ENCODE measurements at places on chromosomes 3 and 15. TPM values are rescaled to one million over a fixed set of nuclear protein-coding genes. Genes with fewer than 3 reads are reported as not detected.

Gene TEX55
- not detected for total RNA-seq

DNA sequence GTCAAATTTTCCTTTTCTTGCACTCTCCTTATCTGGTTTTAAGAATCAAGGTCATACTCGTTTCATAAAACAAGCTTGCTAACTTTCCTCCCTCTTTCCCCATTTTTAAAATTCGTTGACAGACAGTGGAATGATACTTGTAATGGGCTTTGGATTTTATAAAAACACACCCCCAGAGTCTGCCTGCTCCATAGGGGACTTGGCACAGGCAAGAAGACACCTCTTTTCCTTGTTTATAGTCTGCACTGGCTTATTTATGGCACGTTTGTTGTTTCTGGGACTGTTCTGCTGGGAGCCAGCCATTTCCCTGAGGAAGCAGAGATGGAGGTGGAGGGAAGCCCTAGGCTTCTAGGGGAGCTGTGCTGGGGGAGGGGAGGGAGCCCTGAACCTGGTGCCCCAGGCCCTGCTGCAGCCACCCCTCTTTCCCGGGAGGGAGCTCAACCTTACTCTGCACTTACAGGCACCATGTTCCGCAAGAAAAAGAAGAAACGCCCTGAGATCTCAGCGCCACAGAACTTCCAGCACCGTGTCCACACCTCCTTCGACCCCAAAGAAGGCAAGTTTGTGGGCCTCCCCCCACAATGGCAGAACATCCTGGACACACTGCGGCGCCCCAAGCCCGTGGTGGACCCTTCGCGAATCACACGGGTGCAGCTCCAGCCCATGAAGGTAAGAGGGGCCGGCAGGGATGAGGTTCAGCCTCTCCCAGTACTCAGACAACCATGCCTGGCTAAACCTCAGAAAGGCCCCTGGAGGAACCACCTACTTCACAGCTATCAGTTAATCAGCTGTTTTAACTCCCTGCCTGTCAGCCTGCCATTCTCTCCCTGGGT lies 18.3 kb downstream of the ANKRD63 start:
- no peak for DNase-seq

DNA sequence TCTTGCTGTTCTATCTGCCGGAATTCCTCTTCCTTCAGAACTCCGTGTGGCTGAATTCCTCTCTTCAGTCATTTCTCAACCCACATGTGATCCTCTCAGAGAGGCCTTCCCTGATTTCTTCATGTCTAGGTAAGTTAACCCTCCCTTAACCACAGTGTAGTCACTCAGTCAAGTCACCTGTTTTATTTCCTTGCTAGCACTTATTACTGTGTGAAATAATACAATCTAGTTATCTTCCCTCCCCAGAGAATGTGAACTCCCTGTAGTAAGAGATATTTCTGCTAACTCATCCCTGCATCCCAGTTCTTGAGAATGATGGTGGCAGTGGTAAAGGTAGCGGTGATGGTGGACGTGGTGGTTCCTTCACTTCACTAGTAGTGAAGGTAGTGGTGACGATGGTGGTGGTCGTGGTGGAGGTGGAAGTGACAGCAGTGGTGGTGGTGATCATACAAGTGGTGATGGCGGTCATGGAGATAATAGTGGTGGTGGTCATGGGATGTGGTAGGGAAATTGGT lies 33.3 kb downstream of the COL6A5 start:
- no peak for DNase-seq

GRCh38 chr15:85878828-85879225 lies 84.1 kb upstream of the KLHL25 start:
- DNase-seq, result no peak

Gene GRM7
- total RNA-seq, result not detected

DNA sequence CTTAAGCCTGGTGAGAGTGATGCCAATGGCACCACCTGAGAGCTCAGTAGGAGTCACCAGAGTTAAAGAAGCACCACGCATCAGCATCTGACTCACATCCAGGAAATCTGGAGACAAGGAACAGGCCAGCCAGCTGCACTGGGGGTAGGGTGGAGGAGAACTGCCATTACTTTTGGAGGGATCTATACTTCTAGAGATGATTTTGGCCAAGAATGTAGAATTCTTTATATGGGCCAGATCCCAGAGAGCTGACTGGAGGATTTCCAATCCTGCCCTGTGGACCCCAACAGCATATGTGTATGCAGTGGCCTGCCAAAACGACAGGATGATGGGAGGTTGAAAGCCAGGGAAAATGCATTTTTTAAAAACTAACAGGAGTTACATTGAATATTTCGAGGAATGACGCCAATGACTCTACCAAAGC lies 29.8 kb downstream of the CCR3 start:
- DNase-seq, result no peak

Gene DGKG
- 30.8 TPM for total RNA-seq

DNA sequence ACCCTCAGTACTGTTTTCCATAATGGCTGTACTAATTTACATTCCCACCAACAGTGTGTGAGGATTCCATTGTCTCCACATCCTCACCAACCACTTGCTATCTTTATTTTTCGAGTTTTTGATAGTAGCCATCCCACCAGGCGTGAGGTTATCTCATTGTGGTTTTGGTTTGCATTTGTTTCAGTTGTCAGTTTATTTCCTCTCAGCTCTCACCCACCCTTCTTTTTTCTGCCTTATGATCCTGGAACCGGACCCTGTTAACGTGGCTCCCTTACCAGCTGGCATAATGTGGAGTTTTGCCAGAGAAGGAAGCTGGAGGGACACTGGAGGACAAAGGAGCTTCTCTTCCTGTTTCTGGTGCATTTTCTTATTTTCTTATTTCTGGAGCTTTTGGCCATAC lies 25.1 kb upstream of the SH3GL3 start:
- no peak for DNase-seq

DNA sequence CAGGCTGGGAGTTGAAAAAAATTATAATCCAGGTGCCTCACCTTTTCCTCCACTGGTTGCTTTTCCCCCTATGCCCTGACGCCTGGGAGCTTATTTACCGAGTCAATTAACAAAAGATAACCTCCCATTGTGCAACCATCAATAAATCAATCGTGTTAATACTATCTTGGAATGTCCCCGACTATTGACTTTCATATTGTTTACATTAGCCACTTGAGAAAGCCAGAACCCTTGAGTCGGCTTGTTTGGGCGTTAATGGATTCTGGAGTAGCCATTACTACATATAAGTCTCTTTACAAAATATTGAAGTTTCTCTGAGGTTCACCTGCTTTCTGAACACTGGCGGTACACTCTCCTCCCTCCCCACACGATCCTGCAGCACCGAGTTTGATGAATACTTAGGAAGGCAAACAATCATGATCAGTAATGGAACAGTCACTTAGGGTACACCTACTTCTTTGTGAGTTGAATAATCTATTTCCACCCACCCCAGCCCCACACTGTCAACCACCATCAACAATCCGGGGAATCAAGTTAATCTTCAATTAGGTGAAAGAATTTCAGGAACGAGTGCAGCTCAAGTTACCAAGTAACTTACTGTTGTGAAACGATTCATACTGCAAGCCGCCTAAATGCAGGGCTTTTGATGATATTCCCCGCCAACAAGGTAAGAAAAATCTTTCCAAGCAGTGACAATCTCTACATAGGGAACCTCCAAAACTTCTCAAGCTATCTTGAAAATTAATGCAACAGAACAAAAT lies 159.3 kb upstream of the NR2F2 start:
- no peak for DNase-seq

Gene GOLGA8S
- 0.16 TPM for total RNA-seq

GRCh38 chr15:59434481-59434880 lies 3.5 kb upstream of the FAM81A start:
- no peak for DNase-seq

Gene CCDC80
- total RNA-seq, result 54.0 TPM

Gene CYP19A1
- total RNA-seq, result 0.19 TPM

DNA sequence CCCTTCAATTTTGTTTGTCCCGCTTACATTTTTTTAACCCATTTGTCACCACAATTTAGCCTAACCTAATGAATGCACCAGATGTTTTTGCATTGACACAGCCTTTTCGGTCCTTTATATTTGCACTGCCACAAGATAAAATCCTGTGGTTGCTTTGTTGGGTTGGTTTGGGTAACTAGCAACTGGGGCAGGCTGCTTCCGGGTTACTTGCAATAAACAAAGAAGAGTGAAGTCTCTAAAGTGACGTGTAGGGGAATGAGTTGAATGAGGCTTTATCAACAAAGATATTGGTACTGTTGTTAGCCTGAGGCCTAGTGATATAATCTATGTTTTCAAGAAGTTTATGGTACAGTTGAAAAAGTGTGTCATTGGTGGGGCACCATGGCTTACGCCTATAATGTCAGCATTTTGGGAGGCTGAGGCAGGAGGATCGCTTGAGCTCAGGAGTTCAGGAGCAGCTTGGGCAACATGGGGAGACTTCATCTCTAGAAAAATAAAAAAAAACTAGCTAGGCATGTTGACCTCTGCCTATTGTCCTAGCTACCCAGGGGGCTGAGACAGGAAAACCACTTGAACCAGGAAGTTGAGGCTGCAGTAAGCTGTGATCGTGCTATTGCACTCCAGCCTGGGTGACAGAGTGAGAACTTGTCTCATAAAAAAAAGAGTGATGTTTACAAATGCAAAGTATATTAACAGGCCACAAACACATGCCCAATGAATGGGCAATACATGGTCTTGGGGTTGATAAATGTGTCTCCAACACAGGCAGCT lies 121.8 kb downstream of the OXSM start:
- DNase-seq, result no peak

DNA sequence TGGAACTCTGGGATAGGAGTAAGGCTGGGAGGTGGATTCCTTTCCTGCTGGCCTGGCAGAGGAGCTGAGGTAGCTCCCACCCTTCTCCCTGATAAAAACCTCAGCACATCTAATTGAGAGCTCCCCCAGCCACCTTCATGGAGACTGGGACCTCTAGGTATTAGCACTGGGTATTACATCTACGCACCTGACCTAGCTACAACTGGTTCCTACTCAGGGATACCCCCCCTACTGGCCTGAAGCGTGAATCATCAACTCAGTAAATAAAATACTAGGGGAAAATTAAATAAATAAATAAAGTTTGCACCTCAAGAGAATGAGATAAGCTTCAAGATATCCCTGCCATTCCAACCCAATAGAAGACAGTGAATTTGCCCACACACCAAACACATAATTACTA lies 140.4 kb downstream of the NEK10 start:
- no peak for DNase-seq

All from Right ventricle myocardium superior (tissue), 1 donor.